ENCODE measurements at places on chromosomes 3 and 15.

DNA sequence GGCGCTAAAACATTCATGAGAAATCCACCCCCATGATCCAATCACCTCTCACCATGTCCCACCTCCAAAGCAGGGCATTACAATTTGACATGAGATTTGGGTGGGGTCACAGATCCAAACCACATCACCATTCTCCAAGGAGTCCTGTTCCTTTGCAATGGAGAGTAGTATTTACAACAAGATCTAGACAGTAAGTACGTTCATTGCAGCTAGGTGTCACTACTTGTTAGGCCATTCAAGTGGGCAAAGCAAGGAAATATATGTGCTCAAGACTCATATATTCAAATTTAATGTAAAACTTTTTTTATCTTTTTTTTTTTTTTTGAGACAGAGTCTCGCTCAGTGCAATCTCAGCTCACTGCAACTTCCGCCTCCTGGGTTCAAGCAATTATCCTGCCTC lies 79.3 kb downstream of the AQP9 start:
- no peak for DNase-seq

DNA sequence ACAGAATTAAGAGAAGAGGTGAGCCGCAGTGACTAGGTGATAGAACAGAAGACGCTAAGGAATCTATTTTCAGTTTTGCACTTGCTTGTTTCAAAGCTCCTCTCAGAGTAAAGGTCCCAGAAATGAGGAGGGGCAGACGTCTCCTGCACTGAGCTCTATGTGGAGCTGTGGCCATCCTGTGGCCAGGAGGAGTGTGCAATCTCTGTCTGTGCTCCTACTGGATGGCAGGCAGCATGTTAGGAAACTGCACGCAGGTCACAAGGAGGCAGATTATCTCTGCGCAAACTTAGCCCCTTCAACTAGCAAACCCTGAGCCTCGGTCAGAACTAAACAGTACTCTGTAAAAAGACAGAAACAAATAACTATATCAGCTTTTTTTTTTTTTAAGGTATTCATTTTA lies 31.1 kb upstream of the PPIB start:
- no peak for DNase-seq

DNA sequence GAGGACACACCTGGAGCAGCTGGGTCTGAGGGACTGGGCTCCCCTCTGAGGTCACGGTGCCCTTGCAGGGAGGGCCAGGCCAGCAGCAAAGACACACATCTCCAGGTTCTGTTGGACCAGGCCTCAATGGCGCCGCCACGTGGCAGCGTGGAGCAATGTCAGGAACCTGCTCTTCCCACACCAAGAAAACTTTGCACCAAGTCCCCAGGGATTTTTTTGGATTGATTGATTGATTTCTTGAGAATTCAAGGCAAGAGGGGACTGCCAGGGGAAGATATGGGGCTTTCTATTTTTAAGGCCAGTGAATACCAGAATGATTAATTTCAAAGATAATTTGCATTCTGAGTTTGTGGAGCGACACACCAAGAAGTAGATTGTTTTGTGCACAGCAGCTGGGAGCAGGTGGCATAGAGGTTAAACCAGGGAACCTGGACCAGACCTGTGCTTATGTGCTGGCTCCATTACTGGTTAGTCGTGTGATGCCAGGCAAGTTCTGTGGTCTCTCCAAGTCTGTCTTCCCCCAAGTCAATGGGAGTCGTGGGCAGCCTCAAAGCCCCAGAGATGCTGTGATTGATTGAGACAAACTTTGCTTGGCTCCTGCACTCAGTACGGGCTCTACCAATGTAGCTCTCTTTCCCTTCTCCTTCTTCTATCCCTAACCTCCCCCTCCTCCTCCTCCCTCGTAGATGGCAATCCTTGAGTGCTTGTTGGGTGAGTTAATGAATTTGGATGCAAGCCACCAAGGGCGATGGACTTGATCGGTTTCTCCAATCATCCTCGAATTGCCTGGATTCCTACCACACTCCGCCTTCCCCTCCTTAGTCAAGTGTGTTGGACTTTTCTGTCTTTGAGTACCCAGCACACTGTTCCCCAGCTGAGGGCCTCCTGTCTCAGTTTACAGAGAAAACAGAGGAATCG lies 96.2 kb upstream of the TRPM1 start:
- no peak for DNase-seq

DNA sequence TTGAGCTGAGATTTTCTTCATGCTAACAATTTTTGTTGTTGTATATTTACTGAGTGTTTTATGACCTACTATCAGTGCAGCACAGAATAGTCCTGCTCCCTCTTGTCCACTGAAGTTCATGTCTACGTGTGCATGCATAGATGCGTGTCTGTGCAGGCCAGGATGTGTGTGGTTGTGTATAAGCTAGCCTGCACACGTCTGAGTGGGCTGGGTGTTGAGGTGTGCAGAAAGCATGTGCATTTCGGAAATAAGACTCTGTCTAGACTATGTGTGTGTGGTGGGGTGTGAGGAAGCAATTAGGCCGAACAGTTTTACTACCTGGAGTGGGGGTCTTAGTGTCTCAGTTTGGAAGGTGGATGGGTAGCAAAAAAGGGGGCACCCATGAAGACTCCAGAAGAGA lies 39.2 kb downstream of the ATP2B2 start:
- DNase-seq, result no peak

DNA sequence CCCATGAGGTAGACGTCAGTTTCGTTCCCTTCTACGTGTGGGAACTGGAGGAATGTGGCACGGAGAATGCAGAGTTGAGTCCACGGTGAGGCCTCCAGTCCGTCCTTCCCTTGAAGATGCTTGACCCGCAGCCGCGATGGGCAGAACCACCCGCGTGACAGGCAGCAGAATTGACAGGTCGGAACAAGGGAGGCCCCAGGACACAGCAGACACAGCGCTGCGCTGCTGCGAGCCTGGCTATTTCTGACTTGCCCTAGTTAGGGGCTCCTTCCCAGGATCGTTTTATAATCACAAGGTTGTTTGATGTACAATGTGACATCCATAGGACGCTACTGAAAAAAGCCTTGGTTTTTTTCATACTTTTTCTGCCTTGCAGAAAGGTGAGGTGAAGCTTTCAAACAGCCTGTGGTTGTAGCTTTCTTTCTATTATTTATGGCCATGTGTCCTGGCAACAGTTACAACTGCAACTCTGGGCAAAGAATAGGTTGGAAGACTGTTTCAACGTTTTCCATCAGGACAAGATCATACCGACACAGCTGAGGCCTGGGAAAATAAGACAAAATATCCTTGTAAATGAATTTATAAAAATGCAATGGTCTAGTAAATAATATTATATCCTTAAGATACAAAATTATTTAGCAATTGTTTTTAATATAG lies 9.6 kb upstream of the TMEM41A start:
- DNase-seq, result no peak

GRCh38 chr3:24410860-24411259 lies 83.8 kb downstream of the THRB start:
- no peak for DNase-seq

- no peak for DNase-seq
Observed at GRCh38 chr15:80736560-80736959, 41.5 kb downstream of the ABHD17C start.

- no peak for DNase-seq
Observed at GRCh38 chr3:184338511-184338945, 1.1 kb downstream of the FAM131A start.

DNA sequence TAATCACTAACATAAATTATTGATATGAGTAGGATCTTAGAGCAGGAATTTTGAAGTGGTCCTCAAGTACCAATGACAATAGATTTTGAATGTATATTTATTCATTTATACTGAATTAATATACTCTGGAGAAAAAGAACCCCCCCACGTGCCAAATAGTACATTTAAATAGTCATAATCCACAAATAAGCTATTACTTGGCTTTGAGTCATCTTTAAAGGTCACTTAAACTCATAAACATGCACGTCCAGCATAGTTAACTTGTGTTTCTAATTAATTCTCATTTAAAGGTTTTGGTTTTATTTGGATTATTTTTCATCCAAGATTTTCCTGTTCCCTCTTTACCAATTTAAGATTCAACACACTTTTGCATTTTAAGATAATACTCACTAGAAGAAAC lies 35.1 kb downstream of the FGF7 start:
- DNase-seq, result no peak

DNA sequence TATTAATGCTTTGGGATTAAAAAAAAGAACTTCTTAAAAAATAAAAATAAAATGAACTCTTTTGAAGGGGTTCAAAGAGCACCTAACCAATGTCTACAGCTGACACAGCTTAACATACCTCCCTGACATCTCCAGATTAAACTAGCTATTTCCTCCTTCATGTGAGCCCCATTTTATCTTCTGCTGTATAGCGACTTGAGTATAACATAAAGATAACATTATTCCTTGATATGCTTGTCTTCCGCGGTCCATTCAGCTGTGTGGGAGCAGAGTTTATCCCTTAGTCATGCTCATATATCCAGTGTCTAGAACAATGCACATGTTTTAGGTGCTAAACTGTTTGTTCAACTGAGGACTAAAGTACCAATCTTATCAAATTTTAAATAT lies 7.8 kb upstream of the CHRM5 start:
- DNase-seq, result no peak

DNA sequence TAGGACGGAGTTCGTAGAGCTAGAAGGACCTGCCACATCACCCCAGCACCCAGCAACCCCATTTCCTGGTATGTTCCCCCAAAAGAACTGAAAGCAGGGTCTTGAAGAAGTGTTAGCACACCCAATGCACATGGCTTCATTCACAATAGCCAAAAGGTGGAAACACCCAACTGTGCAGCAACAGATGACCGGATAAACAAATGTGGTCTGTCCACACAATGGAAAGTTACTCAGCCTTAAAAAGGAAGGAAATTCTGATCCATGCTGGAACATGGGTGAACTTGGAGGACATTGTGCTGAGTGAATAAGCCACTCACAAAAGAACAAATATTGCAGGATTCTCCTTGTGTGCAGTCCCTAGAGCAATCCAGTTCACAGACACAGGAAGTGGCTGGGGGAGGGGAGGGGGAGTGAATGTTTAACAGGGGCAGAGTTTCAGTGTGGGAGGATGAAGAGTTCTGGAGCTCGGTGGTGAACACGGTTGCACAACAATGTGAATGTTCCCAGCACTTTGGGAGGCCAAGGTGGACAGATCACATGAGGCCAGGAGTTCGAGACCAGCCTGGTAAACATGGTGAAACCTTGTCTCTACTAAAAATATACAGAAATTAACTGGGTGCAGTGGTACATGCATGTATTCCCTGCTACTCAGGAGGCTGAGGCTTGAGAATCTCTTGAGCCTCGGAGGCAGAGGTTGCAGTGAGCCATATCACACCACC lies 157.5 kb downstream of the NUP210 start:
- no peak for DNase-seq

GRCh38 chr15:61871926-61872522 lies 188.2 kb downstream of the VPS13C start:
- DNase-seq, result no peak

DNA sequence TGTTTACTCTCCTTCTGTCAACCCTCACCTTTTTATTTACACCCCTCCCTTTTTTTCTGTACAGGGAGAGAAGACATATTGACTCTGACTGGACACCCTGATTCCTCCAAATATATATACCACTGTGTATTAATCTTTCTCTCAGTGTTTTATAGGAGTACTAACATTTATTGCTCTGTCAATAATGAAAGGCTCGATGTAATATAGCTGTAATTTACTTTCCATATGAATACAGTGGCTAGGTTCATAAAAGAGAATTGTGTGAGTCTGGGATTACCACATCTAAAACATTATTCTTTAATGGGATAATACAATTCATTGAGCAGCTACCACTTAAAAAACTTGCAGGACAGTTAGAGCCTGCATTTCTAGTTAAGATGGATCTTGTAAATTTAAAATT lies 194.3 kb downstream of the SV2B start:
- no peak for DNase-seq

DNA sequence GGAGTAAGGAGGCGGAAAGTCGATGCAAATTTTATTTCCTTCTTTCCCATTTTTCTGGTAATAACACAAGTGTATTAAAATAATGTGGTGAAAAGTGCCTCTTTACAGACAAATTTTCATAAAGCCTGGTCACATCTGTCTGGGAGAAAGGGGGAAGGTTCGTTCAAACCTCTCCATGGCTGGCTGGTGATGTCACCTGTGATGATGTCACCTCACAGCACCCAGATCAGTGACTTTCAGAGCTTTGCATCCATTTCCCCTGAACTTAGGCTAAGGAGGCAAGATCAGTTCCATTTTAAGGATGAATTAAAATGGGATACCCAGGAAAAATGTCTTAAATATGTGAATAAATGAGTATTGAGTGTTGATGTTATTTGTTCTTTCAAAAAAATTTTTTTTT lies 34.1 kb downstream of the ATP10A start:
- DNase-seq, result no peak

Data from stimulated activated CD8-positive, alpha-beta memory T cell treated with anti-CD3 and anti-CD28 coated beads, Interleukin-12 subunit alpha, Interleukin-12 subunit beta, amount 100 ng/mL, for 4 hours (primary cell).